ENCODE measurements at places on chromosomes 2 and 18. TPM values are rescaled to one million over a fixed set of nuclear protein-coding genes. Genes with fewer than 3 reads are reported as not detected.

Gene MAB21L4
- total RNA-seq = not detected

Gene SRD5A2
- total RNA-seq = not detected

Gene ALPP
- total RNA-seq = not detected

Gene PLA2R1
- 5.3 TPM for total RNA-seq

Gene RNF125
- total RNA-seq = 0.69 TPM

Gene DSC1
- total RNA-seq = not detected

Gene SLC11A1
- total RNA-seq = 36.0 TPM
